H7 (cell line): ENCODE measurements at places on chromosomes 11 and 22.

GRCh38 chr11:99865951-99866350 lies 821.1 kb upstream of the ARHGAP42 start:
- DNase-seq, result no peak

DNA sequence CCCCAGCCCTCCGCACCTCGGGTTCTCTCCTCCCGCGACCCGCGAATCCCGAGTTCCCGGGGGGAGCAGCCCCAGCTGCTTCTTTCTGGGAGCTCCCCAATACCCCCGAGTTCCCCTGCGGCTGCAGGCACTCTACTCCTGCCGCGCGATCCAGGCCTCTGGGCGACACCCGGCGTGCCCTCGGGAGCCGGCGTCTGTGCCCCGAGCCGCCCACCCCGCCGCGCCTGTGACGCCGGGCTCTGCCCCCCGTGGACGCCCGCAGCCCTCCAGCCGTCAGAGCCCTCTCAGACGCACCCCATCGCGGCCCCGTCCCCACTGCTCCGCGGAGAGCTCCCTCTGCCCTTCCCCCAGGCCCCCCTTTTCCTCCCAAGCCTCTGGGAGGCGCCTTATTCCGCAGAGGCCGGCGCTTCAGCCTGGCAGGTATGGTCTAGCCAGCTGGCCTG lies 422 bp downstream of the GLB1L2 start:
- peak; percentile 85 for DNase-seq

GRCh38 chr22:41110968-41111367 lies 18.6 kb downstream of the EP300 start:
- DNase-seq, result no peak

DNA sequence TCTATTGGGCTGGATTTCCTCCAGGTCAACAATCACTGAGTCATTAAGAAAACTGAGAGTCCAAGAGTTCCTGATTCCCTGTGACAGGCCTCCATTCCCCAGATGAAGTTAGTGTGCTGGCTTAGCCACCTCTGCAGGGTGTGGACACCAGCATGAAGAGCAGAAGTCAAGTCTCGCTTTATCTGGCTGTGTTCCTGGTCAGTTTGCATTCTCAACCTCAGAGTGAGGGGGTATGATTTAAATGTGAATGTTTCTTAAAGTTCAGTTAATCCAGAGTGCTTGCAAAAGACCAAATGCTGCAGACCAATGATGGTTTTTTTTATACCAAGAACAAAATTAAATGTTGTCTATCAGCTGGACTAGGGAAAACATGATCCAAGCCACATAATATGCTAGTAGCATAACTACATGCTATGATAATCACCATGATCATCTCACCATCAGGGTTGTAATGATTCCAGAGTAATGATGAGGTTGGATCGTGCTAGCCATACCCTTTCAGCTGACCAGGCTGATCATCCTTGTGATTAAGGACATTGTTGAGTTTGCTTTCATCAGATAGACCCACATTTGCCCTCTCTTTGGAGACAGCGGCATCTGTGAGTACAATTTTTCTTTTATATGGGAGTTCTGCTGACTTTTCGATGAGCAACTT lies 145.8 kb upstream of the ARHGAP20 start:
- no peak for DNase-seq

DNA sequence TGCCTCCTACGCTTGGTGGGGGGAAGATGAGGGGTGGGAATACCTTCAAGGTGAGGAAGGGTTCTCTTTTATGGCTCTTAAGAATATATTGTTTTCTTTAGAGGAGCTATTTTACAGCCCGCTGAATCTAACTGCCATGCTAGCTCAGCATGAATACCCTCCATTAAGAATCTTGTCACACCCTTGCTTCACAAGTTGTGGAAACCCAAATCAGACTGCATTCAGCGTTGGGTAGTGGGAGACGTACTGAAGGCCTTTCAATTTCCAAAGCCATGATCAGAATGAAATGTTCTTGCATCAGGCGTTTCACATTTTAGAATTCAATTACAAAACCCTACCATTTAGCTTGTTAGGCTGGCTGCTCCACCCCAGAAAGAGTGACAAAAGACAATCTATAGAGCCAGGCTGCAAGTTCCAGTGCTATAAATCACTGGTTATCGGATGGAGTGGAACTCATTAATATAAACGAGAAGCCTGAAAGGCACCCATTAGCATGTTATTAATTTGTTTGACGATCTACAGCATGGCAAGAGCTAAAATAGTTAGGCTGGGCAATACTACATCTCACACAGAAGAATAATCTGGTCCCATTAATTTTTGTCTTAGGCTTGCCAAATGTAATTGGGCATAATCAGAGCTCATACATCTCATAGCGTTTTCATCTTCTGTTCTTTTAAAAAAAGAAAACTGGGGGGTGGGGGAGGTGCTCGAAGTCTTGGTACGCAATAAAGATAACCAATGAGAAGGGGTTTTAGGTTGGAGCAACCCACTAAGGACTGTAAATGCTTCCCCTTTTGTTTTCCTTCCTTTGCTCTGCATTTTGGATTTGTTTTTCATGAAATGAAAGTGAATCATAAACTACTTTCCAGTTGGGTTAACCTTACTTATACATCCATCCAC lies 57.5 kb downstream of the ABTB2 start:
- DNase-seq, result no peak

DNA sequence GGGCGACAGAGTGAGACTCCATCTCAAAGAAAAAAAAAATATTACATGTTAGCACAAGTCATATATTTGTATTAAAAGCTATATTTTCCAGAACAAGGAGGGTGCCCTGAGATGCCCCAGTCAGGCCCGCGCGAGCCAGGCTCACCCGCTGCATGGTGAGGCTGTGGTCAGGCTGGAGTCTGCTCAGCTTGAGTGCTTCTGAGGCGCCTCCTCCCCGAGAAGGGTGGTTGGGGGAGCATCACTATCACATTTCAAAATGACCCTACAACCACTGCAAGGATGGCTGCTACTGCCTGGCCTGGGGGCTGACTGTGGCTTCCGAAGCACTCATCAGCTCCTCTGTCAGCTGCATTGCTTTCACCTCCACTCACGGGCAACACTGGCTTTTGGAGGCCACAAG lies 77.1 kb downstream of the SCUBE1 start:
- DNase-seq, result no peak

DNA sequence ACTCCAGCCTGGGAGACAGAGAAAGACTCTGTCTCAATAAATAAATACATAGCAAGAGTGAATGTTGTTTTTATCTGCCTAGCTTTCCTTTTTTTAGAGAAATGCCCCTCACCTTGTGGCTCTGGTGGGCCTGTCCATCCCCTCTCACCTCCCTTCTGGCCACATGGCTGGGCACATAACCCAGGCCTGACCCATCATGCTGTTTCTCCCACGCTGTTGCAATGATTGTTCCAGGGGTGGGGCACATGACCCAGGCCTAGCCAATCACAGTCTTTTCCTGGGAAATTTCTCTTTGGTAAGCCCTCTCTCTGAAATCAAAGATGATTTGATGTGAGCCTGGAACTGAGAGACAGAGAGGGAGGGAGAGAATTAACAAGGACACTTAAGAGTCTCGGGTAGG lies 5.5 kb upstream of the CYTH4 start:
- DNase-seq, result peak; percentile 77

GRCh38 chr11:113467545-113467944 lies 7.7 kb downstream of the DRD2 start:
- DNase-seq, result no peak

GRCh38 chr11:5124891-5125620 lies 13.1 kb downstream of the OR52A5 start:
- DNase-seq, result no peak

- DNase-seq, result no peak
These were observed 190.7 kb upstream of the NECTIN1 start for GRCh38 chr11:119919656-119920055.

- DNase-seq, result no peak
These were observed 187.3 kb upstream of the B3GAT1 start for GRCh38 chr11:134599299-134599771.

DNA sequence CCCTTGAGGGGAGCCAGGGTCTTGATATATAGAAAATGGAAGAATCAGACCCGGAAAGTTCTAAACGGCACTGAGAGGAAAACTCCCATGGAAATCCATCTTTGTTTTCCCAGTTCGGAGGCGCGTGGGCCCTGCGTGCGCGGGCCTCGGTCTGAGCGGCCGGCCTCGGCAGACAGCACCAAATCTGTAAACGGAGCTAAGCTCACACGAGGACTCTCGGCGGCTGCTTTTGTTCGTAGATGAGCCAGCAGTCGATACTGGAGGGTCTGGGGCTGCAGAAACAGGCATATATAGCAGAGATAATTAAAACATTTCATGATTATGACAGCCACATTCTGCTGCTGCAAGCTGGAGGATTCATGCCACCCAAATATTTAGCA lies 68.5 kb upstream of the PPARA start:
- no peak for DNase-seq

DNA sequence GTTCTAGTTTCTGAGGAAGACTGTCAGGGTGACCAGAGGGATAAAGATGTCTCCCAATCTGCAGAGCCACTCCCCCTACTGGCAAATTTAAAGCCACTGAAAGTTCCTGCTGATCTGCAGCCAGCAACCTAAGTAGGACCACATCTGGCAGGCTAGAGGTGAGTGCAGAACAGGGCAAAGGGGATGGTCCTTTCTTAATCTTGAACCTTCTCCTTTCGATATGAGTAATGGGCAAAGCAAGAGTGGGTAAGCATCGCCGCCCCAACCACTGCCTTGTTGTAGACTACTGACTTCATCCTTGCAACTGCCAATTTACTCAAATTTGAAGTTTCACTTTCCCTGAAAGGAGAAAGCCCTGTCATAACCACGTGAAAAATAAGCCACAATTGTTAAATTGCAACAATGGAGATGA lies 30.7 kb downstream of the SCUBE2 start:
- DNase-seq, result peak; percentile 67
